ENCODE measurements at places on chromosomes 16 and 17.

GRCh38 chr16:49431040-49431439, 57.4 kb downstream of the C16orf78 start:
- no peak for DNase-seq

DNA sequence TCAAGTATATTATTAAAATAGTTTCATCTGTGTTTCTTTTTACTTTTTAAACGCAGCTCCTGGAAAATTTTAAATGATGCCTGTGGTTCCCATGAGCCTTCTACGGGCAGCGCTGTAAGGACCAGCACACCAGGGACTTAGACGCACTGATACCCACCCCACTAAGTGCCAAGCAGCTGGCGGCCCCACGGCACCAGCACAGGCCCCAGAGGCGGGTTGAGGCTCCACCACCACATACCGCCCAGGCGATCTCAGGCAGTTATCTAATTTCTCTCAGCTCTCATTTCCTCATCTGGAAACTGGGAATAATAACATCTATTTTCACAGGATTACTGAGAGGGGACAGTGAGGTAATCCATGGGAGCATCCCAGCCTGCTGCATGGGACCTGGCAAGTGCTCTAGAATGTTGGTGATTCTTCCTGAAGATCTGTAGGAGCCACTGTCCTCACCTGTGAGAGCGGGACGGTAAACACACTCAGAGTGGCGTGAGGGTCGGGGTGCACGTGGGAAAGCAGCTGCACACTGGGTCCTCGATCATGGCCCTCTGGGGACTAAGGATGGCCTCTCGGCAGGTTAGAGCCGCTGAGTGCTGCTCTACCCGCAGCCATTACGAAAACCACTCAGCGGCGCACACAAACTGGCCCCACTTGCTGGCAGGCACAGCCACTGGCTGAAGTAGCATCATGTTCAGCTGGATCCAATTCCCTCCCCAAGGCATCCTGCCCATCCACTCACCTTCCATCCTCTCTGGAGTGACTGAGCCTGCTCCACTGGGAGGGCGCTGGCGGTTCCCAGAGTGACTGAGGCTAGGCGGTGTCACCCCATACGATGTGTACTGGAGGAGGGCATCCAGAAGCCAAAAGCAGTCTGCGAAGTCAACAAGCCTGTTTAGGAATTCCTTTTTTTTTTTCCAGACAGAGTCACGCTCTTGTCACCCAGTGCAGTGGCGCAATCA, 17.6 kb upstream of the SLC38A8 start:
- DNase-seq: no peak

GRCh38 chr16:15611610-15612009, 31.3 kb downstream of the MARF1 start:
- no peak for DNase-seq

GRCh38 chr16:58306327-58306726, 11.5 kb upstream of the PRSS54 start:
- no peak for DNase-seq

DNA sequence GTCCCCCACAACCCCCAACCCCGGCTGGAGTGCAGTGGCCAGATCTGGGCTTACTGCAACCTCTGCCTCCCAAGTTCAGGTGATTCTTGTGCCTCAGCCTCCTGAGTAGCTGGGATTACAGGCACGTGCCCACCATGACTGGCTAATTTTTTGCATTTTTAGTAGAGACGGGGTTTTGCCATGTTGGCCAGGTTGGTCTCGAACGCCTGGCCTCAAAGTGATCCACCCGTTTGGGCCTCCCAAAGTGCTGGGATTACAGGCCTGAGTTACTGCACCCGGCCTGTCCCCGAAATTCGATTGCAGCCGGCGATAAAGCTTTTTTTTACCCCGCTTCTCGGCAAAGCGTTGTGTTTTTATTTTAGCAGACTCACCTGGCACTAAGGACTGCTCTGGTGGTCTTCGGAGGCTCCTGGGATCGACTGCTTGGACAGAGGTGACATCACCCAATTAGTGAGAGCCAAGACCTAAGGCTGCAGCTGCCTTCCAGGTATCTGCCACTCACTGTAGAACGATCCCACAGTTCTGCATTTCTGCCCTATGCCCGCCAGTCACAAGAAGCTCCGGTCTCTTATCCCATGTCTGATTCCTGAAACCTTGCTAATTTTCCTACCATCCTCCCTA, 82.2 kb upstream of the ARL4D start:
- DNase-seq: no peak

- no peak for DNase-seq
These were observed 11.9 kb downstream of the PITPNC1 start for GRCh38 chr17:67388986-67389385.

- DNase-seq: no peak
These were observed 252.0 kb upstream of the KIF2B start for GRCh38 chr17:53570731-53571130.

Measured in GM10248 (cell line).